Stimulated activated CD4-positive, alpha-beta T cell treated with anti-CD3 and anti-CD28 coated beads, TNF-alpha, amount 100 ng/mL, for 1 hour (primary cell): ENCODE measurements at places on chromosomes 1 and 21.

DNA sequence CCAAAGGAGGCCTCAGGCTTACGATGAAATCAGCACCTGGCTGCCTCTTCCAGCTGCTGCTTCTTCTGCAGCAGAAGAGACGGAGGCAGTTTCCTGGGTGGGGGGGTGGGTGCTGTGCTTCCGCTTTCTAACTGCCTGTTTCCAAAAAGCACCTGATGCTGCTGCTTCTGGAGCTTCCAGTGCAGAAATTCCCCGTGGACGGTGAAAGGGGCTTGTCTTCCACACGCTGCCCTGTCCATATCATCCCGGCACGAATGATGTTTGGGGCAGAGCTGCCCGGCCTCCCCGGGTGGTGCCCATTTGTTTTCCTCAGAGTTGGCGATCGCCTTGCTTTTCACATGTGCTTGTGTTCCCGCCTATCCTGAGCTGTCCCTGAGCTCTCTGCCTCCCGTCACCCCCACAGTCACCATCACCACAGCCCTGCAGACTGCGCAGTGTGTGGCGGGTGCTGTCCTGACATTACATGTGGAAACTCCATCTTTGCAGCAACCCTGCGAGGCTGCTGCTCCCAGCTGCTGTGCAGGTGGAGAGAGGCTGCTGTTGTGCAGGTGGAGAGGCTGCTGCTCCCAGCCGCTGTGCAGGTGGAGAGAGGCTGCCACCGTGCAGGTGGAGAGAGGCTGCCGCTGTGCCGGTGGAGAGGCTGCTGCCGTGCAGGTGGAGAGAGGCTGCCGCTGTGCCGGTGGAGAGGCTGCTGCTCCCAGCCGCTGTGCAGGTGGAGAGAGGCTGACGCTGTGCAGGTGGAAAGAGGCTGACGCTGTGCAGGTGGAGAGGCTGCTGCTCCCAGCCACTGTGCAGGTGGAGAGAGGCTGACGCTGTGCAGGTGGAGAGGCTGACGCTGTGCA is 1.8 kb downstream of the TTLL10 start:
- DNase-seq: no peak

DNA sequence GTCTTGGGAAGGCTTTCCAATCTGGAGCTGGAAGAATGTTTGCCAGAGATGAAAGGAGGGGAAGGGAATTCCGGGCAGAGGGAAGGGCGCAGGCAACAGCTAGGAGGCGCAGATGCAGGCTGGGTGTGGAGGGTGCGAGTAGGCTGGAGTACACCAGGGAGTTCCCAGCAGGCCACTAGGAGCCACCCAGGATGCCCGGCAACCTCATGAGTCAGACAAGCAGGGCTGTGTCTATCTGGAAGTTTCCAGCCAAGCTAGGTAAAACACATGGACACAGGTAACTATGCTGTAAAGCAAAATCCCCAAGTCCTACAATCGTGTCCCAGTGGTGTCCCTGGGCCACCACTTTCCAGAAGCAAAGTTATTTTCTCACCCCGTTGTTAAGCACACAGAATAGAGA is 990 bp upstream of the NBL1 start:
- DNase-seq: no peak

DNA sequence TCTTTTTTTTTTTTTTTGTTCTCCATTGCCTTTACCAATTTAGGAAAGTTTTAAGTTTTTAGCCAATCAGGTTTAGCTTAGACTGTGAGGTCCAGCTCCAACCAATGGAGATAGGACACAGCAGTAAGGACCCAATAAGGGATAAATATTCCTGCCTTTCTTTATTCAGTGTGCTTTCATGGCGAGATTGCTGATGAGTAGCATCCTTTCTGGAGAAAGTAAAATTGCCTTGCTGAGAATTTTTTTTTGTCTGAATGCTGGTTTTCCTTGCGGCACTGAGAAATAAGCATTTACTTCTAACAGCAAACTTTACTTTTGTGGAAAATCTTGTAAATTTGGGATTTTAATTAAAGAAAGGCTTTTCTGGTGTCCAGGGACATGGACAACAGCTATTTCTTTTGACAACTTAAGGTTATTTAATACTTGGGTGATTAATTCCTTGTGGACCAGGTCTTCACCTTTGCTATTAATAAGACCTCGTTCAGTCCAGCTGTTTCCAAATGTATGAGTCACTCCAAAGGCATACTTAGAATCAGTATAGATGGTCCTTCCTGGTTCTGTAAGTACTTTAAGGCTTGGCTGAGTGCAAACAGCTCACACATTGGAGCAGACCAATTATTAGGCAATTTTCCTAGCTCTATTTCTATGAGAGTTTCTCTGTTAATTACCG is 54.1 kb downstream of the SERINC2 start:
- DNase-seq: no peak

DNA sequence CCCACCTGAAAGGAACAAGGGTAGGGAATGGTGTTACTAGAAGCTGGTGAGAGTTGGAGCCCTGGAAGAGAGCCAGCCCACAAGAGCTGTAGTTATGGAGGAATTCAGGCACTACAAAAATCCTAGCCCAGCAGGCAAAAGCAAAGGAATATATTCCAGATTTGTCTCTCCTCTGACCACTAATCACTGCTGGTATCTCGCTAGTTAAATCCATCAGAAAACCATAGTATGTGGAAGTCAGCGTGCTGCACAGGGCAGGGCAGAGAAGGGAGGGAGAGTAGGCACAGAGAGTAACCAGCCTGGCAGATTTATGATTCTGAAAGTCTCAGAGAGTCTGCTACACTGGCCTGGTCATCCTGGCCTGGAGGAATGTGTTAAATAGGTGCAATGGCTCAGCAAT is 88.6 kb downstream of the SELENOF start:
- DNase-seq: no peak

GRCh38 chr1:206449565-206449964 is 20.7 kb upstream of the IKBKE start:
- DNase-seq: no peak

DNA sequence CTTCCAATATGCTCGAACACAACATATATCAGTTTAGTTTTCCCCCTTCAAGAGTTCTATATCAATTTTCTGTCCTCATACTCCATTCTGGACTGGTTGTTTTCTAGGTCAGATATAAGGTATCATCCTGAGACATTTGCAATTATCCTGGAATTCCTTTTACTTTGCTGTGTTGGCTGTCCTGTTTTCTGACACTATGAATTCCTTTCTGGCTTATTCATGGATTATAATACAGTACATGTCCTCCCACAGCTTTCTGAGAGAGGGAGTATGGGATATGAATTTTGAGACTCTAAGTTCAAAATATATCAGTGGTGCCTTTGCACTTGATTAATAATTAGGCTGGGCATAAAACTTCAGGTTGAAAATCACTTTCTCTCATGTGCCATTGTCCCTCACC is 11.9 kb downstream of the PHTF1 start:
- no peak for DNase-seq

- no peak for DNase-seq
These were observed 35.4 kb upstream of the TRAPPC10 start for GRCh38 chr21:43976661-43977060.

DNA sequence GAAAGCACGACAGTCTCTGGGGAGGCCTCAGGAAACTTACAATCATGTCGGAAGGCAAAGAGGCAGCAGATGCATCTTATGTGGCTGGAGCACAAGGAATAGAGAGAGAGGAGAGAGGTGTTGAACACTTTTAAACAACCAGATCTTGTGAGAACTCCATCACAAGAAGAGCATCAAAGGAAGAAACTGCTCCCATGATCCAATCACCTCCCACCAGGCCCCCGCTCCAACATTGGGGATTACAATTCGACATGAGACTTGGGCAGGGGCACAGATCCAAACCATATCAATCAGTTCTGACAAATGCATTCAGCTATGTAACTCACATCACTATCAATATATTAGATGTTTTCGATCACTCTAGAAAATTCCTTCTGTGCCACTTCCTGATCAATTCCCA is 37.6 kb downstream of the ETS2 start:
- no peak for DNase-seq

DNA sequence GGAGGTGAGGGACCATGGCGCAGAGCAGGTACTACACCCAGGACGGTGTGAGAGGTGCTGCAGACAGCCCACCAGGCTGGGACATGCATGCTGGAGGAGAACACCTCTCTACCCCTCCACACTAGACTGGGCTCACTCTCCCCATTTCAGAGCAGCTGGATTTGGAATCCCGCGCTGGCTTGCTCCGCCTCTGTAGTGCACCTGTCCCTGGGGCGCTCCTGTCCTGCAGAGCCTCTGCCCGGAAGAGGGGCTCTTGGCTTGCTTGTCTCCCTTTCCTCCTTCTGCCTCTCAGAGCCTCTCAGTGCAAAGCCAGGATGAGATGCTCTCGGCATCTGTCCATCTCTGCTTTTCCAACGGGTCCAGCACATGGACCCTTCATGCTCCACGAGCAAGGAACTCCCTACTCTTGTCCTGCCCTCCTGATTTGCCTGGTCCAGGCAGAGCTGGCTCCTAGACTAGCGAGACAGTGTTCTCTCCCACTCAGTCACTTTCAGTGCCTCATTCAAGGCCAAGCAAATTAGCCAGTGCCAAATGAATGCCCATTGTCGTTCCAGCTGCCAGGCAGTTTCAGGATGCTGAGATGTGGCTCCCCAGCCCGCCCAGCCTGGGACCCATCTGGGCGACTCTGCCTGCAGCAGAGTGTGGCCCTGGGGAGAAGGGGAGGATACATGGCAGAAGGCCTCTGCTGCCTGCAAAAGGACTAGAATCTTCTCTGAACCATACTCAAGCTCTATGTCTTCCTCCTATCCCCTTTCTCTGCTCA is 33.7 kb downstream of the CDCA8 start:
- no peak for DNase-seq

DNA sequence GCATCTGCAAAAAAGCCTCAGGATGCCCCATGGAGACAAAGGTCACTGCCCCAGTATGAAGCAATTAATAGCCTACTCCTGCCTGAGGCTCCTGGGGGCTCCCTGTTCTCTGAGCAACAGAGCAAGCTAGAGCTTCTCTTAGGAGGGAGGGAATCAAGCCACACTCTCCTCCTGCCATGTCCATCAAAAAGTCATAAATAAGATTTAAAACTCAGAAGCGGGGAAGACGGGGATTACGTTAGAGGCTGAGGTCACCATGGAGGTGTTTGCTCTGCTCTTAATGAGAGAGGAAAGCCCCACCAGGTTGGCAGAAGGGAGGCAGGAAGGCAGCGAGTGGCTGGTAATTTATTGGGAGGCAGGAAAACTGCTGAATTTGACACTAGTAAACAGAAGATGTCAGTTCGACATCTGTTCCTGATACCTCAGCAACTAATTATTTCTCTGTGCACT is 98.4 kb upstream of the TNR start:
- DNase-seq: no peak

- DNase-seq: no peak
These were observed 72.9 kb downstream of the CCDC185 start for GRCh38 chr1:223466151-223466550.

- DNase-seq: no peak
These were observed 236.9 kb upstream of the DPYD start for GRCh38 chr1:98157524-98158313.

DNA sequence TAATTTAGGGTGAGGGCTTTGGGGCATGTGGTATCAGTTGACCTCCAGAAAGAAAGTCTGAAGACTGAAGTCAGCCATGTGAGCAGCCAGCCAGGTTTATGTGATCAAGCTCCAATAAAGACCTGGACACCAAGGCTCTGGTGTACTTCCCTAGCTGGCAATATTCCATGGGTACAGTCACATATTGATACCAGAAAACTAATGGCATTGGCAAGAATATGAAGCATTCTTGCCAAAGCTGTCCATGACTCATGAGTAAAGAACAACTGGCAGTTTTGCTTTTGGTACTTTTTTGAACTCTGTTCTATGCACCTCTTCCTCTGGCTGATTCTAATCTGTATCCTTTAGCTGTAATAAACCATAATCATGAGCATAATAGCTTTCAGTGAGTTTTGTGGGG is 415.3 kb upstream of the CAMK1G start:
- DNase-seq: no peak

DNA sequence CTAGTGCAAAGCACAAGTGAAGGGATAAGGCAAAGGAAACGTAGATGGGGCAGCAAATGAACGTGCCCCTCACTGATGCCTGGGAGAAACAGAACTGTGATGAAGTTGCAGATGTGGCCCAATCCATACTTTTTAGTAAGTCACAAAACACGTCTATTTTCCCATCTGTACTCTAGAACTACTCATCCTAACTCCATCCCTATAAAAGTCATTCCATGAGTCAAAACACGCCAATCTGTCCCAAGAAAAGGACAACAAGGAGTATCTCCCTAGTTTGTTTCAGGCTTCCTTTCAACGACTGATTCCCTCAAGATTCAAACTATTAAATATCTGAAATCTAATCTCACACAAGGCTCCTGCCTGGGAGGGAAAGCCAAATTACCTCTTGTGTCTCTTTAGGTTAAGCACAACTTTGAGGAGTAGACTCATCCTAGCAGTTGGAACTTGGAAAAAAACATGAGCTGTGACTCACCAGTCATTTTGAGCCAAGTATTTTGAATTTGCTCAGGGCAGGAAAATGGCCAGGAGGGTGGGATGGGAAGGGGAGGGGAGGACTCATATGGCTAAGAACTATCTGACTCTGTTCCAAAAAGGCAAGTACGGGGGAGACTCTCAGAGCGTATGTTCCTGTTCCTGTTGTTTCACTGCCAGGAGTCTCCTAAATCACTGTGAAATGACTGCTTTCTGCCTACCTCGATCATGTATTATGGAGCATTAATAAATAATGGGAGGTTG is 214.5 kb upstream of the CAMK1G start:
- DNase-seq: no peak

GRCh38 chr1:47843059-47843458 is 154.1 kb downstream of the TRABD2B start:
- DNase-seq: no peak

DNA sequence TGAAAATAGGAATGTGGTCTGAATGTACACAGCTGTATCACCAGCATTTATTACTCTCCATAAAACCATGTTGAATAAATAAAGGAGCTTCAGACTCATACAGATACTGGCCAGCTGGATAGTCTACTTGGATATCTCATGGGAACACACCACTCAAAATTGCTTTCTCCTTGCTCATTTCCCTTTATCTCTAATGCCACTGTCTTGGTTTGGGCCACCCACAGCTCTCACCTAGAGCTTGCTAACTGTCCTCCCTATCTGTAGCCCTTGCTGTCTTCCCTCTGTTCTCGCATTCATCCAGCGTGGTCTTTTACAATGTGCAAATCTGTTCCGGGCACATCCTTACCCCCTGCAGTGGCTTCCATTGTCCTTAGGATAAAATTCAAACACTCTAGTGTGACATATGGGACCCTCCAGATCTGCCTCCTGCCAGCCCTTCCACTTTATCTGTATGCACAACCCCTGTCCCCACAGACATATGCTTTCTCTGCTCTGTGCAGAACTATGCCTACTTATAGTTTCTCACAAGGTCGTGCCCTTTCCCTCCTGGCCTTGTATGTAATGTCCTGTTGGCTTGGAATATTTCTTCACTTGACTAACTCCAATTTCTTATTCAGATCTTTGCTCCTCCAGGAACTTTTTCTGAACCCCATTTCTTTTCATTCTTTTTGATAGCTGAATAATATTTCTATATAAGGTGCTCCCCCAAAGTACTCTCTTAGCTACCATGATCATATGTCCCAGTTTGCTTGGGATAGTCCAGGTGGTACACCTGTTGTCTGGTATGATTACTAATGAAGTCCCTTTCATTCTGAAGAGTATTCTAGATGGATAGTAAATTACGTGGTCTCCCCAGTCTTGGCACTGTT is 2.9 kb downstream of the FLVCR1 start:
- DNase-seq: no peak
